GM23248 (cell line): ENCODE measurements at places on chromosomes 4 and X.

- no peak overlapping the region for H3K27ac ChIP-seq
- H3K36me3 ChIP-seq, result no peaks in the 10 kb centered on the region
Observed at GRCh38 chr4:96991083-96991482, 1151.2 kb downstream of the PDHA2 start.

GRCh38 chrX:17669891-17670290 lies 67.4 kb upstream of the SCML1 start:
- no peaks in the 10 kb centered on the region for H3K27me3 ChIP-seq
- DNase-seq, result no peak
- H3K27ac ChIP-seq, result no peak overlapping the region
- H3K4me1 ChIP-seq, result no peaks in the 10 kb centered on the region
- no peaks in the 10 kb centered on the region for H3K36me3 ChIP-seq

GRCh38 chrX:10875995-10876394 lies 235.1 kb upstream of the HCCS start:
- H3K27ac ChIP-seq, result no peak overlapping the region
- DNase-seq, result no peak
- no peaks in the 10 kb centered on the region for H3K4me1 ChIP-seq

GRCh38 chr4:76572224-76572623 lies 137.2 kb downstream of the SHROOM3 start:
- no peak for DNase-seq
- H3K27ac ChIP-seq, result no peak overlapping the region
- H3K4me1 ChIP-seq, result peaks cover 22% of the 10 kb centered on the region
- no peaks in the 10 kb centered on the region for H3K36me3 ChIP-seq
- H3K4me3 ChIP-seq, result no peak overlapping the region
- H3K27me3 ChIP-seq, result no peaks in the 10 kb centered on the region

DNA sequence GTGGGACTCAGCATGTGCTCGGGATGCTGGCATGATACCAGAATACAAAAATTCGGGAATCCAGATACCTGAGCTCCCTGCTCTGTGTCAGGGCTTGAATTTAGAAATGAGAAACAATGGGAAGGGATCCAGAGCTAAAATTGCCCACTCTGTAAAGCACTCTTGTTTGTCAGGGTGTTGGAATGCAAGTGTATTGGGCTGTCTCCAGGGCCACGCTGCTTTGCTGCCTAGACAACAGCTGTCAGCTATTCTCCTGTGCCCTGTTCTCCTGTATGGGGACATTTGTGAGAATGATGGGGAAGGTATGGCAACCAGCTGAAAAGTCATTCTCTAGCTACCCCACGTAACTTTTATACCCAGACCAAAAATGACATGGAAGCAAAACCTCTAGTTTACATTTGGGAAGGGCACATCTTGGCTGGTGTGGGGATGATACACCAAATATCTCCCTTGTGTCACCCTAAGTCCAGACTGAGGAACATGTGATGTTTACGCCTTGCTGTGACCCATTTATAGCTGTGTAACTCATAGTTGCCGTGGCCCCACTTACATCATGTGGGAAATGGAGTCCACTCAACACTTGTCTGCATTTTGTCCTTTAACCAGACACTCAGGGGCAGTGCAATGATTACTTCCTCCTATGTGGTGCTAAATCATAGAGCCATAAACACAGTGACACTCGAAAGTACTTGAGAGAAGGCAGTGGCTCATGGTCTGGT lies 46.6 kb downstream of the SMPX start:
- no peak overlapping the region for H3K4me3 ChIP-seq
- H3K27me3 ChIP-seq, result no peaks in the 10 kb centered on the region
- no peak overlapping the region for H3K27ac ChIP-seq
- no peaks in the 10 kb centered on the region for H3K4me1 ChIP-seq

- DNase-seq, result no peak
- H3K4me3 ChIP-seq, result no peak overlapping the region
- no peaks in the 10 kb centered on the region for H3K27me3 ChIP-seq
- peak overlapping the region; percentile 86 for H3K27ac ChIP-seq
- no peaks in the 10 kb centered on the region for H3K36me3 ChIP-seq
Observed at GRCh38 chr4:10173754-10174749, 57.5 kb upstream of the WDR1 start.
